ENCODE measurements at places on chromosomes 3 and 15. TPM values are rescaled to one million over a fixed set of nuclear protein-coding genes. Genes with fewer than 3 reads are reported as not detected.
A peak's percentile ranks its signal among the peaks of the same experiment; 100 is the strongest.

DNA sequence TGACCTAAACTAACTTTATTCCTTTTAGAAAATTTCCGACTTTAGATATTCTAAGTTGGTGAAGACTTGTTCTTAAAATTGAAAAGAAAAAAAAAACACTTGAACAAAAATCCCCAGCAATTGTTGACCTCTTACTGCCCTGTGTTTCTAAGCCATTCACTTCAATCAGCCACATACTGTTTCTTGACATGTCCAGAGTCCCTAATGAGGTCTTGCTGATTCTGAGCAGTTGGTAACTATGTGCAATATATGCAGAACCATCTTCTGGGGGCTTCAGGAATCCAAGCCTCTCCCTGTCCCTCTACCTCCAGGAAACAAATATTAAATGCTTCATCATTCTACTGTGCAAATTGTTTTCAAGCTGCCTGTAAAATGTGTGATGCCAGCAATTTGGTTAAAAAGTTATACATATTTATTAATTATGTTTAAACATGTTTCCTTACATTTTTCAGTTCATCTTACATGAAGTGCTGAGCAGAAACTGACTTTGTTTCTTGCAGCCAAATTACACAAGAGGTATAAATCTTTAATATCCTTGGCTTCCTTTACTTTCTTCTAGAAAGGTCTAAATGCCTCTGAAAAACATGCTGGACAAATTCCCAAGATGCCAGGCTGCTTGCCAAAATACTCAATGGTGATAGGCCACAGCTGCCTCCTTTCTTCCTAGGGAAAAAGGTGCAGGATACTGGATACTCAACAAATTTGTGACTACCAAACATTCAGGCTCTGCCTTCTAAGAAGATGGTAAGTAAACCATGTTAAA, 19.8 kb upstream of the GYG1 start:
- no peak overlapping the region for H3K4me3 ChIP-seq
- H3K36me3 ChIP-seq, result no peaks in the 10 kb centered on the region
- H3K27ac ChIP-seq, result no peak overlapping the region
- H3K4me1 ChIP-seq, result no peaks in the 10 kb centered on the region
- no peak for DNase-seq

DNA sequence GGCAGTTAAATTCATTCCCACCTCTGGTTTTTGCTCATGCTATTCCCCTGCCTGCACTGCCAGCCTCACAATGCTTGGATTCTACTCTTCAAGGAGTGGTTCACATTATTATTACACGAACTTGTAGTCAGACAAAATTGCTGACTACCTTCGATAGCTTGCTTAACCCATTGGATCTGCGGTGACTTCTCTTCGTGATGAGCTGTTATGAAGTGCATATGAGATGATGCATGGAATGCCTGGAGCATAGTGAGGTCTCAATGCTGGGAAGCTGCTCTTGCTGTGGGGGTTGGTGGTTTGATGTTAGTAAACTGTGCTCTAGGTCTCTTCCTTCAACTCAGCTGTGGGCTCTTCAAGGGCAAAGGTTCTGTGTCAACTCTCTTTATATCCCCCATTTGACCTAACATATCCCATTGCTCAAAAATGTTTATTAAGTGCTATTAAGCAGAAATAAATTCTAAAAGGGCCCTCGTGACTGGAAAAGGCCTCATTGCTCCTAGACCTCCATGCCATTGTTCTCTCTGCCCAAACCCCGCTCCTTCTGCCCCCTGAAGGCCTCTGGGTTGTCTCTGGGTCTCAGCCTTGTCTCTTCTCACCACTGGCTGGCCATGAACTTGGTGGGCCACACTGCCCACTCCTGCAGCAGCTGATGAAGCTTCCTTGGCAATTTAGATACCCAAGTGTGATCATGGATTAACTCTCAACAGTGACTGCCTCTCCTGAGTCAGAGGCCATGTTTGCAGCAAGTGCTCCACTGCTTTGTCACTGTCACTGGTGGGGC, 4.5 kb upstream of the SLCO2A1 start:
- H3K27me3 ChIP-seq, result peaks cover 19% of the 10 kb centered on the region
- no peak for DNase-seq
- H3K4me3 ChIP-seq, result no peak overlapping the region
- H3K27ac ChIP-seq, result no peak overlapping the region
- H3K36me3 ChIP-seq, result no peaks in the 10 kb centered on the region
- peaks cover 6% of the 10 kb centered on the region for H3K4me1 ChIP-seq

DNA sequence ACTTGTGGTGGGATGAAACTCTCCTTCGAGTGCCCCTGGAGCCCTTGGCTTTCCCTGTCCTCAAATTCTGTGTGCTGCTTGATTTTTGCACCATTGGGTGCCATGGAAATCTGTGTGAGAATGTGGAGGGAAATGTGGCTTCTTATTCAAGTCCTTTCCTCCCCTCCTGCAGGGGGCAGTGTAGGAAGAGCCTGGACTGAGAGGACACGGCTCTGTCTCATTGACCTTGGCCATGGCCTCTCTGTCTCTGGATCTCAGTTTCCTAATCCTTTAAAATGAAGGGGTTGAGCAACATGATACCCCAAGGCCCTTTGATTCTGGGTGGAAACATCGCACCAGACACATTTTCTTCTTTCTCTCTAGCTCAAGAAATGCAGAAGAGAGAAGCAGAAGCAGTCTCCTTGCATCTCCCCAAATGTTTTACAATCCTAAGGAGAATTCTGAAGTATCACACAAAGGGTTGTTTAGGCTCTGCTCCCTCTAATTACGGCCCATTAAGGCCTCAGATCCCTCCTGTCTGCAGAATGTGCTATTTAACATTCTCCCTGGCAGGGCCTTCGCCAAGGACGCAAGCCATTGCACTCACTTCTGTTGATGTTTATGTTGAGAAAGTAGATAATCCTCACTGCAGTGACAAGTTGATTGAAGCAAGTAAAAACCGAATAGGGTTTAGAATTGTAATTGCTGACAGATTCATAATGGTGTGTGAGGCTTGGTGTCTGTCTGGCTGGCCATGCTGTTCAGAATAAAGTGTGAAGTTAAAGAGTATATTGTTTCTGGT, 169.1 kb downstream of the TPRG1 start:
- H3K4me3 ChIP-seq, result no peak overlapping the region
- no peaks in the 10 kb centered on the region for H3K36me3 ChIP-seq
- H3K27me3 ChIP-seq, result no peaks in the 10 kb centered on the region
- DNase-seq, result no peak

DNA sequence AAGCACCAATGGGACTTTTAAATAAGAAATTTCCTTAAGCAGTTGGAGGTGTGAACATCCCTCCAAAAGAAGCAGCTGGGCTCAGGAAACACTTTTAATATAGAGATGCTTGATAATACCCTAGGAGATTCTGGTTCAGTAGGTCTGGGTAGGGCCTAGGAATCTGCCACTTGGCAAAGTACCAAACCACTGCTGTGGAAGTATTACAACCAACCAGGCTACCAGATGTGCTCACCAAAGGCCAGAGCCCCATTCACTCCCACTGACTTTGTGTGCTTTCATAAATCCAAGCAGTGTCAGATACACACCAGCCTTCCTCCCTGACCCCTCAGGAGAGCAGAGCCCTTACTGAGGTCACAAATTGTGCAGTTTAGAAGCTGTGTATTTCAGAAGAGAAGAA, 162.6 kb downstream of the CCNL1 start:
- H3K4me1 ChIP-seq, result no peaks in the 10 kb centered on the region
- H3K27me3 ChIP-seq, result no peaks in the 10 kb centered on the region
- no peak overlapping the region for H3K4me3 ChIP-seq

DNA sequence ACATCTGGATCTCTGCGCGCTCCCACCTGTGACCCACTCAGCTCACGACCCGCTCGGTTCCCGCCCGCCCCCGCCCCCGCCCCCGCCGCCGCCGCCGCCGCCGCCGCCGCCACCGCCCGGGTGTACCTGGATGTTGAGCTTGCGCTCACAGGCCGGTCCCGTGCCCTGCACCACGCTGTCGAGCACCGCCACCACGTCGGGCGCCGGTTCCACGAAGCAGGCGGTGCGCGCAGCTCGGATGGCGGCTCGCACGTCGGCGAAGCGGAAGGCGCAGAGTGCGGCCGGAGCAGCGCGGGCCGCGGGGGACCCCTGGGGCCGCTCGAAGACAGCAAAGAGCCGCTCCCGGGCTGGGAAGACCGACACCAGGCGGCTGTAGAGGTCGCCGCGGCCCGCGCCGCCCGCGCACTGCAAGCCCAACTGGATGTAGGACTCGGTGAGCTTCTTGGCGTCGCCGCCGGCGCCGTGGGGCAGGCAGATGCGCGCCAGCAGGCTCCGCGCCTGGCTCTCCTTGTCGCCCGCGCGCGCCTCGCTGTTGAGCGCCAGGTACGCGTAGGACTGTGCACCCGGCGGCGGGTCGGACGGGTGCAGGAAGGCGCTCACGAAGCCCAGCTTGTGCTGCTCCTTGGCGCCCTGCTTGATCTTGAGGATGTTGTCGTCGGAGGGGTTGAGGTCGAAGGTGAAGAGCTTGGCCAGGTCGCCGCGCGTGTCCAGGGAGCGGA, 1.1 kb downstream of the PLXND1 start:
- H3K27me3 ChIP-seq, result peaks cover 35% of the 10 kb centered on the region
- peaks cover 69% of the 10 kb centered on the region for H3K4me1 ChIP-seq
- DNase-seq, result no peak
- peak overlapping the region; percentile 23 for H3K27ac ChIP-seq
- peak overlapping the region; percentile 86 for H3K4me3 ChIP-seq

- DNase-seq, result no peak
- H3K4me3 ChIP-seq, result no peak overlapping the region
- H3K36me3 ChIP-seq, result no peaks in the 10 kb centered on the region
These were observed 49.0 kb upstream of the EPHA3 start for GRCh38 chr3:89058371-89058770.

- H3K4me1 ChIP-seq, result no peaks in the 10 kb centered on the region
- H3K36me3 ChIP-seq, result no peaks in the 10 kb centered on the region
- no peak overlapping the region for H3K4me3 ChIP-seq
These were observed 564.6 kb downstream of the MFSD1 start for GRCh38 chr3:159366476-159366875.

SLC22A14 gene
- 0.05 TPM for total RNA-seq

TMCO5A gene
- not detected for total RNA-seq

All from thymus (tissue), 14 donors.